Femur (tissue), 1 donor: ENCODE measurements at places on chromosomes 16 and 17.

- DNase-seq = no peak
Observed at GRCh38 chr16:21166561-21166961, 8.1 kb downstream of the LDAF1 start.

- DNase-seq = peak; percentile 73
Observed at GRCh38 chr17:72631949-72632684, 460.4 kb downstream of the SLC39A11 start.

- DNase-seq = no peak
Observed at GRCh38 chr16:87238361-87238715, 78.9 kb downstream of the C16orf95 start.

DNA sequence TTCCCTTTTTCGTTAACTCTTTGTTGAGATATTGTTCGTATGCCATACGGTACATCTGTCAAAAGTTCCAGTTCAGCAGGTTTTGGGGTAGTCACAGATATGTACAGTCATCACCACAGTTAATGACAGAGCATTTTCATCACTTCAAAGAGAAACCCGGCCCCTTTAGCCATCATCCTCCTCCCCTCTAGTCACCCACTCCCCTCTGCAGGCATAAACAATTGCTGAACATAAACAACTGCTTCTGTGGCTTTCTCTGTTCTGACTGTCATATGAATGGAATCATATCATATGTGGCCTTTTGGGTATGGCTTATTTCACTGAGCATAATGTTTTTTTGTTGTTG, 59.3 kb downstream of the RNF213 start:
- no peak for DNase-seq

DNA sequence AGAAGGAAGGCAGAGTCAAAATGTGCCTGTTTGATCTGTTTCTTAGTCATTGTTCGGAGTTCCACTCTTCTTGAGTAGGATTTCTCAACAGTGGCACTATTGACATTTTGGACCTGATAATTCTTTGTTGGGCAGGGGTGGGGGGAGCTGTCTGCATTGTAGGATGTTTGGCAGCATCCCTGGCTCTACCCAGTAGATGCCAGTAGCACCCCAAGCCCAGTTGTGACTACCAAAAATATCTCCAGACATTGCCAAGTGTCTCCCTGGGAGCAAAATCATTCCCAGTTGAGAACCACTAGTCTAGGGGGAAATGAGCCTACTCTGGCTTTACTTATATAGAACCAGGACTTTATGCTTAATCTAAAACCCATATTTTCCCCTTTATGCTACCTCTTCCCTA, 1.1 kb upstream of the GFOD2 start:
- no peak for DNase-seq

- DNase-seq = no peak
Observed at GRCh38 chr17:31802502-31802901, 56.5 kb downstream of the COPRS start.

GRCh38 chr17:6257336-6257735, 177.6 kb downstream of the AIPL1 start:
- DNase-seq = no peak

GRCh38 chr17:50518384-50519023, 10.3 kb downstream of the MYCBPAP start:
- no peak for DNase-seq

- no peak for DNase-seq
Observed at GRCh38 chr17:49551221-49552069, 24.2 kb upstream of the NXPH3 start.

- DNase-seq = no peak
Observed at GRCh38 chr16:19718624-19718965, 524 bp downstream of the IQCK start.

GRCh38 chr17:37133136-37133535, 184.4 kb downstream of the AATF start:
- DNase-seq = no peak

DNA sequence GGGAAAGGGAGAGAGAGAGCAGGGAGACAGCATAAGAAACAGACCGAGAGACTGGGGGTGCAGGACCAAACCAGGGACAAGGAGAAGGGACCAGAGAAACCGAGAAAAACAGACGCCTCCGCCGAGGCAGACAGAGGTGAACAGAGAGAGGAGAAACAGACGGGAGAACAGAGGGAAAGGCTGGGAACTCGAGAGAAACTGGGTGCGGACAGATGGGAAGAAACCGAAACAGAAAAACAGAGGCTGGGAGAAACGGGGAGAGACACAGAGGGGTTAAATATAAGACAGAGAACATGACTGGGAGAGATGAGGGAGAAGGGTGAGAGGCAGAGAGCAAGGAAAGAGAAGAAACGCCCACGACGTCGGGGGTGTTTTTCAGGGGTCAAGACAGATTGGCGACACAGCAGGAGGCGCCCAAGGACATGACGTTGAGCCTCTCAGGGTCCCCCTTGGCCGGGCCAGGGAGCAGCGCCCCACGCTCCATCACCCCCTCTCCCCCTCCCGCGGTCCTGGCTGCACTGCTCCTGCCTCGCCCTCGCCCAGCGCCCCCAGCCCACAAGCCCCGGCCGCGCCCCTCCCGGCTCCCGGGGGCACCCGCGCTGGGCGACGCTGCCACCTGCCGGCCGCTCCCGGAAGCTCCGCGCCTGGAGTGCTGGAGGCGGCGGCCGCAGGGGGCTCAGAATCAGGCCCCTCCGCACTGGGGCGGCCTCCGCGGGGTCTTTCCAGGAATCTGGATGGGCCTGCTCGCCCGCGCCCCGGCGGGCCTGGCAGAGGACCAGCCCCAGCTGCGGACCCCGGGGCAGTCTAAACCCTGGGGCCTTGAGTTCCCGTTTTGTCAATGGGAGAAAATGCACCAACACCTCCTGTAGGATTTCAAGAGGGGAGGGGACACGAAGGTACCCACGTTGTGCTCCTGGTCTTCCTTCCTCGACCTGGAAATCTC, 1.3 kb upstream of the TMEM92 start:
- peak; percentile 83 for DNase-seq

GRCh38 chr16:30697264-30698138, 1.5 kb upstream of the SRCAP start:
- DNase-seq = no peak

- no peak for DNase-seq
Observed at GRCh38 chr16:73724503-73724902, 572.1 kb upstream of the PSMD7 start.

DNA sequence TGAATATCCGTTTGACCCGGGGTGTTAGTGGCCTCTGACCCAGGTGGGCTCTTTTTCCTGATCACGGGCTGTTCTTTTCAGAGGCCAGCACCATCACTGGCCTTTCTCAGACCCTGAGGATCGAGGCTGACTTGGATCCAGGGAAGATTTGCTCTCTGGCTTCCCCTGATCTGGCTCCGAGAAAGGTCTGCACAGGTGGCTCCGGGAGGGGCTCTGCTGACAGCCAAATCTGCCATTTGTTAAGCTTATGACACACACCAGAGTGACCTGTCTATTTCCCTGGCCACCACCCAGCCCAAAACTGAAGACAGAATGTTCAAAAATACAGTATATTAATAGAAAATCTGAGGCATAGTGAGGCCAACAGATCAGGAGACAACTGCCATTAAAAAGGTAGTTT, 221.8 kb upstream of the TNRC6C start:
- DNase-seq = peak; percentile 8

DNA sequence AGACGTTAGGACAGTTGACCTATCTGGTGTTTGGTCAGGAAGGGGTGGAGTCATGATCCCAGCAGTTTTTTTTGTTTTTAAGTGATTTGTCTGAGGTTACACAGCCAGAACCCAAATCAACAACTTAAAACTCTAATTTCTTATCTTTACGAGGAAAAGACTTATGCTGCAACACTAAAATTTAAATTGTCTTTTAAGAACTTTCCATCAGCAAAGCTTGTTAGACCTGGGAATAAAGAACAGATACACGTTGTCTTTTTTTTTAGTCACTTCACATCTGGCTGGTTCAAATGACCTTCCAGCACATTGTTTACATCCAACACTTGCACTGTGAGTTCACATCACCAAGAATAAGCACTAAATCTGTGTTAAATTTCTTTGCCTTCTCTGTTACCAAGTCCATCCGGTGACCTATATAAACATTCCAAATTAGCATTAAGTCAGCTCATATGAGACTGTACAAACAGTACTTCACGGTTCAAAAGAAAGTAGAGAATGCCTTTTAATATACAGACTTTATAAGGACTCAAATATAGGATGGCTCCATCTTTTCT, 115.0 kb downstream of the HS3ST2 start:
- no peak for DNase-seq

- DNase-seq = no peak
Observed at GRCh38 chr17:9669551-9670008, 24.3 kb downstream of the USP43 start.

GRCh38 chr16:65672960-65673359, 551.1 kb upstream of the CDH11 start:
- no peak for DNase-seq

- DNase-seq = no peak
Observed at GRCh38 chr16:60741810-60742209, 1294.4 kb downstream of the CDH8 start.
